ENCODE measurements at places on chromosomes 16 and 17.

- DNase-seq: no peak
These were observed 3.6 kb downstream of the MAPK7 start for GRCh38 chr17:19381741-19382444.

- no peak for DNase-seq
These were observed 3.5 kb upstream of the TSPOAP1 start for GRCh38 chr17:58331815-58332777.

- DNase-seq: no peak
These were observed 6.0 kb downstream of the ARHGAP23 start for GRCh38 chr17:38434178-38434665.

GRCh38 chr17:83203472-83204221 is 124.2 kb downstream of the METRNL start:
- DNase-seq: no peak
